Breast epithelium (tissue), 4 donors: ENCODE measurements at places on chromosomes 7 and 10. TPM values are rescaled to one million over a fixed set of nuclear protein-coding genes. Genes with fewer than 3 reads are reported as not detected.

DNA sequence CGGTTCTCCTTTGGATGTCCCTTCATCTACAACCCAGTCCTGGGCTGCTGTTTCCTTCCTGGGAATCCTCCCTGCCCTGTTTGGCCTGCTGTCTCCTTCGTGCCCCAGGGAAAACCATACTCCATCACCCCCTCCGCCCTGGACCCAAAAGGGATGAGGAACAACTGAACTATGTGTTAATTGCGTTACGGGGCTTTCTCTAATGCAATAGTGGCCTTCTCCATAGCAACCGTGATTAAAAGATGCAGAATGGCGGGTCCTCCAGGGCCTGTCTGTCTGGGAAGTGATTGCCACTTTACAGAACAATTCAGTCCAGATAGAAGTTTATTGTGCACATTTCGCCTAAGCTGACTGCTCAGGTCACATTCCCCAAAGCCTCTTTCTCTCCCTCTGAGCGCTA, 112.0 kb upstream of the FGFR2 start:
- H3K27ac ChIP-seq, result no peak overlapping the region
- DNase-seq, result no peak
- no peak overlapping the region for H3K4me3 ChIP-seq
- H3K27me3 ChIP-seq, result no peaks in the 10 kb centered on the region
- H3K36me3 ChIP-seq, result no peaks in the 10 kb centered on the region
- no peaks in the 10 kb centered on the region for H3K4me1 ChIP-seq

- peak overlapping the region; percentile 80 for H3K27ac ChIP-seq
- no peaks in the 10 kb centered on the region for H3K36me3 ChIP-seq
- no peaks in the 10 kb centered on the region for H3K27me3 ChIP-seq
- peaks cover 21% of the 10 kb centered on the region for H3K4me1 ChIP-seq
Measured at GRCh38 chr7:55110993-55111361, 92.2 kb downstream of the EGFR start.

- no peaks in the 10 kb centered on the region for H3K4me1 ChIP-seq
- no peaks in the 10 kb centered on the region for H3K27me3 ChIP-seq
- DNase-seq, result no peak
- H3K4me3 ChIP-seq, result no peak overlapping the region
- H3K36me3 ChIP-seq, result no peaks in the 10 kb centered on the region
Measured at GRCh38 chr7:91503934-91504555, 239.8 kb downstream of the FZD1 start.

DNA sequence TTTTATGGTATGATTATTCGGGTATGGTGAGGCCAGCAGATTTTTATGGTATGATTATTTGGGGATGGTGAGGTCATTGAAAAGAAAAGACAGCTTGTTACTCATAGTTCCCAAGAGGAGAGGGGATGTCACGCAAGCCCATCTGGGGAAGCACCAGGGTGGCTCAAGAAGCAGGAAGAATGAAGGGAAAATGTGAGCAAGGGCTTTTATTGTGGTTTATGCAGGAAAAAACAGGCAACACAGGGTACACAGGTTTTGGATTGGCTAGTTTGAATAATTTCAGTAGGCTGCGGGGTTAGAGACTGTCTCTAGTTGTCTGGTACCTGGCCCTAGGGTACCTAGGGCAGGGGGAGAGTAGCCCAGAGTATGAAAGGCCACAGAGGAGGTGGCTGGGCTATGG, 26.8 kb upstream of the DGKI start:
- no peaks in the 10 kb centered on the region for H3K36me3 ChIP-seq
- peak overlapping the region; percentile 75 for H3K27ac ChIP-seq
- H3K27me3 ChIP-seq, result no peaks in the 10 kb centered on the region

- no peak for DNase-seq
- no peaks in the 10 kb centered on the region for H3K27me3 ChIP-seq
- no peaks in the 10 kb centered on the region for H3K36me3 ChIP-seq
- H3K27ac ChIP-seq, result no peak overlapping the region
Measured at GRCh38 chr7:130095812-130096211, 25.5 kb downstream of the KLHDC10 start.

DNA sequence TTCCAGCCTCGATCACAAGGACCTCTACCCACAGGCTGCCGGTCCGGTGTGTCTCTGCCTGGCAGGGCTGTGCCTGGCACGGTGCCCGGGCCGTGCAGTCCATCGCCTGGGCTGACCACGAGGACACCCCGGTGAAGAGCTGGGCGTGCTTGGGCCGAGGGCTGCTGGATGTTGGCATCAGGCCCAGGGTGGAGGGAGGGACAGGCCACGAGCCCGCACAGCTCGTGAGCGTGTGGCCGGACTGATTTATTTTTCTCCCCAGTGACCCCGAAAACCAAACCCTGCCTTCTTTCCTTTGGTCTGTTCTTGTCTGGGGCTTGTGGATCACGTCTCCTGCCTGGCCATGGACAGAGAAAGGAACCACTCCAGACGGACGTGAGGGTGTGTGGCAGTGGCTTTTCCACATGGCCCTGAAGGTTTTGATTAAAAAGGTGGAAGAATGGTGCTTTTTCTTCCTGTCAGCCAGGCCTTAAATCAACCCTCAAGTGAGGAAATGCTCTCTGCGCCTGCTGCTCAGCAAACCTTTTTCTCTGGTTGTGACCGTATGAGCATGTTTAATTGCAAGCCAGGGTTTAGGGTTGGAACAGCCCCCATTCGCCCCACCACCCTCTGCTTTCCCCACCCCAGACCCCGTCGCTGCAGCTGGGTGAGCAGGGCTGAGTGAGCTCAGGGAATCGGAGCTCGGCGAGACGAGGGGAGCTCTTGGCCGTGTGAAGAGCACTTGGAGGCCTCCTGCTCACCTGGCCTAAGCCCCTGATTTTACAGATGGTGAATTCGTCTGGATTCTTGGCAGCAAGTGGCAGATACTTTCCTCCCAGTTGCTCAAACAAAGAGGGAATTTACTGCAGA, 130.1 kb downstream of the RGS10 start:
- peak overlapping the region; percentile 69 for H3K27ac ChIP-seq
- H3K27me3 ChIP-seq, result no peaks in the 10 kb centered on the region
- peak; percentile 50 for DNase-seq

DNA sequence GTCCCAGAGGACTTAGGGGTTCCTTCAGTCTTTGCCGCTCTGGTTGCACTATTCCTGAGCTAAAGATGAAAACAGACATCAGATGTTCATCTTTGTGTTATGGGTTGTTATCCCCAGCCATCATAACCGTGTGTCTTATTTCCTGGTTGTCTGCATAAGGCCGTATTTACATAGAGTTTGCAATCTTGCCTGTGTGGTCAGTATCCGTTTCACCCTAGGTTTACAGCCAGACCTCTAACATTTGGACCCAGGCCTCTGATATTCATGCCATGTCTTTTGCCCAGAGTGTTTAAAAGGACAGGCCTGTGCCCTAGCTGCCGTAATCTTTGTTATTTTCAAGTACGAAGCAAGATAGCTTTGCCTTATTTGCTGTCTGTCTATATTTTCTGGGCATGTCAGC, 26.6 kb downstream of the LRRC4 start:
- H3K27me3 ChIP-seq, result no peaks in the 10 kb centered on the region
- no peak for DNase-seq
- no peaks in the 10 kb centered on the region for H3K4me1 ChIP-seq

DNA sequence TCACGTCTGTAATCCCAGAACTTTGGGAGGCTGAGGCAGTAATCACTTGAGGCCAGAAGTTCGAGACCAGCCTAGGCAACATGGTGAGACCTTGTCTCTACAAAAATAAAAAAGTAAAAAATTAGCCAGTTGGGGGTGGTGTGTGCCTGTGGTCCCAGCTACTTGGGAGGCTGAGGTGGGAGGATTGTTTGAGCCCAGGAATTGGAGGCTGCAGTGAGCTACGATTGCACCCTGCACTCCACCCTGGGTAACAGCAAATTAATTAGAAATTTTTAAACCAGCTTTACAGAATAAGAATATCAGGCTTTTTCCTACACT, 136.0 kb downstream of the EPC1 start:
- no peak for DNase-seq
- no peaks in the 10 kb centered on the region for H3K27me3 ChIP-seq
- no peaks in the 10 kb centered on the region for H3K4me1 ChIP-seq
- H3K27ac ChIP-seq, result no peak overlapping the region
- no peaks in the 10 kb centered on the region for H3K36me3 ChIP-seq
- H3K4me3 ChIP-seq, result no peak overlapping the region

DNA sequence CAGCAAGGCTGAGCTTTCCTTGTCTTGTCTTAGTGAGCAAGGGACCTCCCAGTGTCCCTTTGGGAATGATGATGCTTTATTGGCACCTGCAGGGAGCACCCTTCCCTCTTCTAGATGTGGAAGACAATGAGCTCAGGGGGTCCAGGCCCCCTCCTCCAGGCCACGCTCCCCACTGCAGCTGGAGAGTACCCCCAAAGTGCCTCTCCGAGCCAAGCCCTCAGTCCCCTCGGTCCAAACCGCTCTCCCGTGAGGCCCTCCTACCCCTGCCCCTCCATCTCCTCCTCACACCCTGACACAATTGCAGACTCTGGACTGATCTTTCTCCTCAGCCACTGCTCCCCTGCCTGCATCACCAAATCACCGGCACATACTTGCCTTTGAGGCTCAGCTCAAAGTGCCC, 16.7 kb downstream of the RBP3 start:
- H3K4me3 ChIP-seq, result no peak overlapping the region
- H3K36me3 ChIP-seq, result no peaks in the 10 kb centered on the region
- H3K27ac ChIP-seq, result no peak overlapping the region
- DNase-seq, result no peak

LYZL2 gene
- not detected for total RNA-seq

CALCR gene
- 0.66 TPM for total RNA-seq

AKR1D1 gene
- not detected for total RNA-seq

ITGB8 gene
- total RNA-seq, result 1.6 TPM
